Glomerular endothelial cell (primary cell): ENCODE measurements at places on chromosomes 12 and 14.
A peak's percentile ranks its signal among the peaks of the same experiment; 100 is the strongest.

GRCh38 chr12:108822497-108823205 is 34.7 kb downstream of the SSH1 start:
- DNase-seq: no peak

DNA sequence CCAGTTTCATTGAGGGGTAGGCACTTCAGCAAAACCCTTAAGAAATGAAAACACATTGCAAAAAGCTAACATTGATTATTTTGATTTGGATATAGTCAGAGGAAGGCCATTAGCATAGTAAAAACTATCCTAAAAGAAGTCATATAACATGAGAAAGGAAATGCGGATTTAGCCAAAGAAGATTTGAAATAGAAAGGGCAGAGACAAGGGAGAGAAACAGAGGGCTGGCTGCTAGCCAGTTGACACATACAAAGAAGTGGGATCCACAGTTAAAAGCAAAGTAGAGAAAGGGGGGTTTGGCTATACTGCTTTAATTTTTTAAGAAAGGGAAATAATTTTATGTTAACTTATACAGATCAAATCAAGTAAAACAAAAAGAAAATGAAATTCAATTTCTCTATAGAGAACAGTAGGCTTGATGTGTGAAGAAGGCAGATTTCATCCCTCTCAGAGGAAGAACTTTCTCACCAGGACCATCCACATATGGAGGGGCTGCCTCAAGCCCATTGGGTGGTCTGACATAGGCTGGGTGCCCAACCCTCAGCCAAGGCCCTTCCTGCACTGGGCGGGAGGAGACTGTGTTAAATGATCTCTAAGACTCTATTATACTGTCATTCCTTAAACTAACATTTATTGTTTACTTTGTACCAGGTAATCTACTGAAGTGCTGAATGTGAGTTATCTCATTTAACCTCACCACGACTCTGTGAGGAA is 420.3 kb downstream of the CCDC91 start:
- no peak for DNase-seq

DNA sequence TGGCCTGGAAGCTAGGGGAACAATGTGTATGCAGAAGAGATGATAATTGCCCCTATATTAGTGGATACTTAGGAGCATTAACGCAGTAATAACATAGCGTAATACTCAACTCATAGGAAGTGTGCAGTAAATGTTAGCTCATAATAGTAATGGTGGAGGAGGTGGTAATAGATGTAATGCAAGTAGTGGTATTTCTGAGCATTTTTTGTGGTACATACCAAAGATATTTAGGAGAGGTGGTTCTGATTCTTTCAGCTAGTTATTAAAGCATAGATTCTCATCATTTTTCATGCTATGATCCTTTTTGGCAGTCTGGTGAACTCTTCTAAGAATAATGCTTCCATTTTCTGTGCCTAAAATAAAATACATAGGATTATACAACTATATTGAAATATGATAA is 233.1 kb downstream of the PTPRO start:
- DNase-seq: no peak

DNA sequence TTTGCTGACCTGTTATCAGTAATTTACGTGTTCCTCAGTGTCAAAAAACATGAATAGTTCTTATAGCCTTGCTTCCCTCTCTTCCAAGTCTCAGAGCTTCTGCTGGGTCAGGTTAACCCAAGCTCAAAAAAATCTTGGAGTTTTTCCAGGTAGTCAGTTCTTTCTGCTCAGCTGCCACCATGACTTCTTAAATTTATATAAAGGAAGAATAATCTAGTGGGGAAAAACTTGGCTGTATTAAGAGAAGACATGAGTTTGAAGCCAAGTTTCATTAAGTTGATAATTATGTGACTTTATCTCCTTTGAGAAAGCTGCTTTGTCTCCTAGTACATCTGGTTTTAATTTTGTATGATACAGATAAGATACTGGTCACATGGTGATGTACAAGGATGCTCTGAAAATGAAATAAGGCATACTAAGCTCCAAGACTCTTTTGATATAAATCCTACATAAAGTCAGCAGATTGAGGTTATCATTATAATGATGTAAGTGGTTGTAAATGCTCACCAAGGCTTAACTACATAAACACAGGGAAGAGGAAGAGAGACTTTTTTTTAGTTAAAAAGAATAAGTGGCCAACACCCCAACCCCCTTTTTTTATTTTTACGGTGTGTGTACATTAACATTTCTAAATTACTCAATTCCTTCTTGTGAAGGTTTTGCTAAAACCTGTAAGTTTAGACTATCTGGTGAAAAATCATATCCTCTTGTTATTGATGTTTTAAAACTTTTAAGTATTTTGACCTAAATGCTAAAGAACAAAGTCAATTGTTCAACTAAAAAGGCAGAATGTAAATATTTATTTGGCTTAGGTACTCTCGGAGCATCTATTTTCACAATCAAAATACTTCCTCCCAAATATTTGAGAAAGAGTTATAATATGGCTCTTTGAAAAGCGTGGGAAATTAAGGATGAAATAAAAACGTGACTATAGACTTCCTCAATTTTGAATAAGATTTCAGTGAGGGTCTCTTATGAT is 84.1 kb upstream of the SLC38A2 start:
- no peak for DNase-seq

GRCh38 chr14:105527826-105528585 is 1.6 kb downstream of the TMEM121 start:
- no peak for DNase-seq

GRCh38 chr14:77752799-77753516 is 8.0 kb downstream of the SNW1 start:
- DNase-seq: no peak

DNA sequence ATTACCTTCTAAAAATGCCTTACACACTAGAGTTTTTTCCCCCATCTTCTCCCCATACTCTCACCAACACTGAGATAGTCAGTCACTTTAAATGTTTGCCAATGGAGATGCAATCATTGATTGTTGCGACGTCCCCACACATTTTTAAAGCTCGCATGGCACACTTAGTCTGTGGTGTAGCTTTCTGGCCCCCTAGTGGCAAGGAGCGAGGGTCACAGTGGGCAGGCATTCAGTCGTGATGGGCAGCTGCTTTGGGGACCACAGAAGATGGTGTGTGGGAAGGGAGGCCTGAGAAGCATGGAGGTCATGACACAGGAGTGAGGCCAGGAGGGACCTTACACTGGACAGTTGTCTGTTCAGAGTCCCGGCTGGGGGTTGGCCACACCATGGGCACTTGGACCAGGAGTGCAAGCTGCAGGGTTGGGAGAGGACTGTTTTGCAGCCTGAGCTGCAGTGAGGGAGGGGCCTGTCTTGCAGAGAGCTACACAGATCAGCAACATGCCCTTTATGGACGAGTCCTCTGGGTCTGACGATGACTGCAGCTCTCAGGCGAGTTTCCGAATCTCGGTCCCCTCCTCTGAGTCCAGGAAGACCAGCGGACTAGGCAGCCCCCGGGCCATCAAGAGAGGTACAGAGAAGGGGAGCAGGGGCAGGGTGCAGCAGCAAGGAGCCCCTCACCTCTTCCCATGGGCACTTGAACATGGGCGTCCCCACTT is 28.6 kb downstream of the PIGH start:
- DNase-seq: peak; percentile 16

GRCh38 chr14:61484826-61485584 is 163.6 kb downstream of the PRKCH start:
- DNase-seq: no peak

DNA sequence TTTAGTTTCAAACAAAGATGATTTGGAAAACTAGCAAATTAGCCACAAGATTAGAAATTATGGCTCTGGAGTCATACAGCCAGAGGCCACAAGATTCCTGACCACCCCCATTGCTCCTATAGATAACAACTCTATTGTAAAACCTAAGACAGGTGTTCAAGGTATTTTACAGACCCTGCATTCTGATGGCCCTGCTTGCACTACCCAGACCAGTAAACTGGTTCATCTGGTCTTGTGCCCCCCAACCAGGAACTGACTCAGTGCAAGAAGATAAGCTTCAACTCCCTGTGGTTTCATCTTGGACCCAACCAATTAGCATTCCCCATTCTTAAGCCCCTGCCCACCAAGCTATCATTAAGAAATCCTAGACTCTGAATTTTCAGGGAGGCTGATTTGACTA is 125.0 kb downstream of the CCDC60 start:
- no peak for DNase-seq

DNA sequence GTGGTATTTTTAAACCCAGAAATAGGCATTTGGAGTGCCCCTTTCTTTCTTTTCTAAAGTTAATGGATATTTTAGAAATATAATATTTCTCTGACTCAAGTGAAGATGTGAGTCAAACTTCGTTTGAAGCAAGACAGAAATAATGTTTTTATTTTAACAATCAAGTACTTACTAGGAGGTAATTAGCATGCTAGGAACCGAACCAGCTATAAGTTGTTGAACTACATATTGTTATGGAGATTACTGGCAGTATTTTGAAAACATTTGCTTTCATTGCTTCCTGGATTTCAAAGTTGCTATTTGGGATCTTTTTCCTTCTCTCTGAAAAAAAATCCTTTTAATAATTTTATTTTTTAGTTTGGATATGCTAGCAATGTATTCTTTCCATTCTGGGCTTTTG is 225.2 kb downstream of the NEDD1 start:
- DNase-seq: no peak

DNA sequence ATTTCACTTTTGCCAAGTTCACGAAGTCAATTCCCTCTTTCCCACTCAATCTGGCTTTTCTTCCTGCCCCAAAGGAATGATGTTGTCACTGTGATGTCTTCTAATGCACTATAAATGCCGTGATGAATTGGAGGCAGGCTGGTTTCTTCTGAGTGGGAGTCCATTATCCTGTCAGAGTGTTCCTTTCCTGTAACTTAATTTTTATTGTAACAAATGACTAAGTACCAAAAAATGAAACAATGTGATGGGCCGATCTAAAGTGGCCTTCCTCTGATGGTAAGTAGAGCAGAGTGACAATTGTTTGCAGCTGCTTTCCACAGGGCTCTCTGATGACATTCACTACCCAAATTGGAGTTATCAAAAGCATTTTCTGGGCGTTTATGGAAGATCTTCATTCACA is 22.2 kb downstream of the TMEM30B start:
- DNase-seq: no peak

- no peak for DNase-seq
Measured at GRCh38 chr14:69087061-69087461, 65.9 kb downstream of the DCAF5 start.

- DNase-seq: no peak
Measured at GRCh38 chr14:96713426-96713825, 83.8 kb upstream of the VRK1 start.

GRCh38 chr12:123083661-123084571 is 67.0 kb downstream of the PITPNM2 start:
- DNase-seq: no peak

DNA sequence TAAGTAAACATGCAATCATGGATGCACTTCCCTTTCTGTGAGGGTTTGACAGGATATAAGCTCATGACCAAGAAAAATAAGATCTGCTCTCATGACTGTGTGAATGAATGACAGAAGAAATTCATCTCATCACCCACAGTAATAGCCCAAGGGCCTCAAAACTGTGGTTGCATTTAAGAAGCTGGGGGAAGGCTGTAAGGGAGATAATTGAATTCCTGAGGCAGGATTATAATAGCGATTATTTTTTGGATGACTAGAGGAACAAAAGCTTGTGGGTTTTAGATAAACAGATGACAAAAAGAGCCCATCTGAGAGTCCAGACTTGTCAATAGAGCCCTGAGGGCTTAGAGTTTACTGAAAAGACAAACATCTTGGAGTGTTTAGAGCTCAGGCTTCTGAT is 161.2 kb downstream of the NTF3 start:
- no peak for DNase-seq

GRCh38 chr12:57627501-57628279 is 5.3 kb downstream of the B4GALNT1 start:
- no peak for DNase-seq

- peak; percentile 48 for DNase-seq
Measured at GRCh38 chr14:73295198-73295796, 58.0 kb downstream of the PAPLN start.

- no peak for DNase-seq
Measured at GRCh38 chr12:25958428-25959070, at the start of gene RASSF8. TSS of gene RASSF8 (plus strand) at chr12:25958682. CDS start at chr12:26055344, 96,662 bp downstream.
